ENCODE measurements at places on chromosomes 4 and X.

DNA sequence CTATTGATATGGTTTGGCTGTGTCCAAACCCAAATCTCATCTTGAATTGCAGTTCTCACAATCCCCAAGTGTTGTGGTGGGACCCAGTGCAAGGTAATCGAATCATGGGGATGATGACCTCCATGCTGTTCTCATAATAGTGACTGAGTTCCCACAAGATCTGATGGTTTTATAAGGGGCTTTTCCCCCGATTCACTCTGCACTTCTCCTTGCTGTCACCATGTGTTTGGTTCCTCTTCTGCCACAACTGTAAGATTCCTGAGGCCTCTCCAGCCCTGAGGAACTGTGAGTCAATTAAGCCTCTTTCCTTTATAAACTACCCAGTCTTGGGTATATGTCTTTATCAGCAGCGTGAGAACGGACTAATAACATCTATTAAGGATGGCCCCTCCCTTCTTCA lies 68.8 kb downstream of the FBXW7 start:
- no peak for DNase-seq

GRCh38 chr4:119652998-119653397 lies 24.4 kb upstream of the PDE5A start:
- no peak for DNase-seq

DNA sequence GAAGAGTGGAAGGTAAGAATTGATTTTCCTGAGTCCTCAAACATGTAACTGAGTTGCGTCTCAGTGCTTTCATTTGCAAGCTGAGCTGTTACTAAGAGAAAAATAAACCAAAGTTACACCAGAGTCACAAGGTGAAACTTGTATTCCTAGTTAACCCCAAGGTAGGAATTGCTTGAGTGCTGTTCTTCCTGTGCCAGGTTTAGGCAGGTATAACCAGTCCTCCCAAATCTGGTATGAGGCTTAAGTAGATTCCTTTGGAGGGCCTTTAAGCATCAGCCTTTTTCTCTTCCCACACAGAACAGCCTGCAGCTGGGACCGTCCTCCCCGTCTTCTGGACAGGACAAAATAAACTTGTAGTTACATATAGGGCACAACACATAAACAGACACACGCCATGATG lies 2.3 kb upstream of the BTC start:
- DNase-seq = no peak

GRCh38 chr4:8143392-8144140 lies 15.0 kb downstream of the ABLIM2 start:
- no peak for DNase-seq

DNA sequence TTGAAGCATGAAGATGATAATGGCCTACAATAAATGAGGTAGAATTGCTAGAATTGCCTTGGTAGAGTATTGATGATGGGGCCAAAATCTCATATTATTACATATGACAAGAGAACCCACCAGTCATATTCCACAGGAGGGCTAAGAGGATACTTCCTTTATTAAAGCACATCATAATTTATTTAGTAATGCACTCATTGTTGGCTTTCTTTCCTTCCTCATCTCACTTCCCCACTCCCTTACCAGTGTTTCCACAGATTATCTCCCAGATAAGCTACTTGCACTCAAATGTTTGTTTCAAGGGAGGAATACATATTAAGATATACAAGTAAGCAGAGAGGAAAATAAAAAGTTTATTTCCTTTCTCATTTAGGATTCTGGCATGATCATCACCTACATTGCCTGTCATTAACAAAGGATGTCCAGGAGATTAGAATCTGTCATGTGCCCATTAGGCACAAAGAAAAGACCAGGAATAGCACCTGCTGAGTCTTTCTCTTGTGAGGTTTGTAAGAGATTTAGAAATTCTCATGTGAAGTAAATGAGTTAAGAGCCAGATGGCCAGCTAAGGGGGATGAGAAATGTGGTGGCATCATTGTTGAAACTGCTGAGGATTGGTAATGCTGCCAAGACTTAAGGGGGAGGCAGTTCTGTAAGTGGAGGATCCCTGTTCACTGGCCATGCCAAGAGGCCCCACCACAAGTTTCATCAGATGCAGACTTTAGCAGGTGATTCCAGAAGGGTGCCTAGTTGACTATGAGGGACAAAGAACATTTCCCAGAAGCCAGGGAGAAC lies 52.4 kb upstream of the PRDM8 start:
- no peak for DNase-seq

DNA sequence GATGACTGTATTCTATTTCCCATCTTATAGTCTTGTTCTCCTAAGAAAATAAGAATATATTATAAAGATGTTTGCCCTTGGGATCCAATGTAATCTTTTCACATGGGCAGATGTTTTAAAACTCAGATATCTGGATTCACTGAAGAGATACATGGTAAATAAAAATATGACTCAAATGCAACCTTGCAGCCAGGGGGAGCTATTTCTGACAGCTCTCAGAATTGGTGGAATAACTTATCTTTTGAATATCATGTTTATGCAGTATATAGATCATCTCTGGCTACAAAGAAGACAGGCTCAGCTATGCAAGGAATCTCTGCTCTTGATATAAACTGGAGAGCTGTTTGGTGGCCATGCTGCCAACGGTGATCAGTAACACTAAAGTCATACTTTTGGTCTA lies 274.7 kb downstream of the GLUD2 start:
- DNase-seq = no peak

GRCh38 chr4:76822303-76822702 lies 75.6 kb downstream of the SOWAHB start:
- no peak for DNase-seq

- no peak for DNase-seq
Measured at GRCh38 chrX:10064736-10065135, 92.0 kb upstream of the CLCN4 start.

GRCh38 chrX:69173906-69174305 lies 8.7 kb upstream of the PJA1 start:
- no peak for DNase-seq

- DNase-seq = no peak
Measured at GRCh38 chrX:11254417-11255109, 38.6 kb upstream of the AMELX start.

DNA sequence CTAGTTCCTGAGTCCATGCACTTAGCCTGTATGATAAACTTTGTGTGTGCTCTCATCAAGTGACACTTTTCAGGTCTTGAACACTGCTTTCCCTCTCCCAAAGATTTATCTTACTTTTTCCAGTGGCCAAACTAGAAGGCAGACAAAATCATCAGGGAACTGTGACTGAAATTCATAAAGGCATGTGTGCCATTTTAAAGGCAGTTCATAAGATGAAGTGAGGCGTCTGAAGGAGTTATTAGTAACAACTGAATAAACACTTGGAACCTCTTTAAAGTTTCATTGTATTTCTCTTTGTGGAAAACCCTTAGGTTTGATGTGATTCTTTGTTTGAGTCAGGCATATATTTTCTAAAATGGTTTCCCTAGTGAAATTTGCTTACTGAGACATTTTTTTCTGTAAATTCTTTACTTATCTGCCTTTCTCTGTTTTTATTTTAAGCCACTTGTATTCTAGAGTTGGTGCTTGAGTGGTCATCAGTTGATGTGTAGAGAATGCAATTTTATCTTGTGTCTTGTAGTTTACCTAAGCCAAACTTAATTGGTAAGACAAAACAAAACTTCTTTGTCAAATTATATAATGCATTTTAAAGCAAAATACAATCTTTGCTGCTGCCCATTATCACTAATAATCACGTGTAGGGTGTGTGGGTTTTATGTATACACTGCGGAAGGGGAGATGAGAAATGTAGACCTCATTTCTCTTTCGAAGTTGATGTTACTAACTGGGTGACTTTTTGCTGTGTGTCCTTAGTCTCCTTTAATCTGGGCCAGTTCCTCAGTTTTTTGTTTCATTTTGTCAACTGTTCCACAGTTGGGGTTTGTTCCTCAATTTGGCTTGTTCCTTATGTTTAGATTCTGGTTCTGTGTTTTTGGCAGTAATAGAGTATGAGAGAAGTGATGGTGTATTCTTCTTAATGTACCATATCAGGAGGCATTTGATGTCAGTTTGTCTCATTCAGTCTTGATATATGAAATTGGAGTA lies 56.8 kb downstream of the RBPJ start:
- DNase-seq = no peak

GRCh38 chrX:29241809-29242208 lies 654.6 kb downstream of the IL1RAPL1 start:
- no peak for DNase-seq

- DNase-seq = no peak
Measured at GRCh38 chr4:169094656-169095231, 84.7 kb upstream of the CBR4 start.

DNA sequence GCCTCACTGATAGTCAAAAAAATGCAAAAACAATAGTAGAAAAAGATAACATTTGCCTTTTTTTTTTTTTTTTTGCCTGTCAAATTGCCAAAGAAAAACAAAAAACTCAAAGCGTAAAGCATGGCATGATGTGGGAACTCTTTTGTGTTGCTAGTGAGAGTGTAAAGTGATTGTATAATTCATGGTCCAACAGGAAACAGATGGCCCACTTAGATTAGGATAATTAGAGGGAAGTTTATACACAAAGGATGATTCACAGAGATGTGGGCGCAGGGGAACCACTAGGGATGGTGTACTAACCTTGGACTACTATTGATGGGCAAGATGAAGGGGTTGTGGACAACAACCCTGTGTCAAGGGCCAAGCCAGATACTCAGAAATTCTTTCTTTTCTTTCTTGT lies 16.4 kb downstream of the MCUB start:
- no peak for DNase-seq

DNA sequence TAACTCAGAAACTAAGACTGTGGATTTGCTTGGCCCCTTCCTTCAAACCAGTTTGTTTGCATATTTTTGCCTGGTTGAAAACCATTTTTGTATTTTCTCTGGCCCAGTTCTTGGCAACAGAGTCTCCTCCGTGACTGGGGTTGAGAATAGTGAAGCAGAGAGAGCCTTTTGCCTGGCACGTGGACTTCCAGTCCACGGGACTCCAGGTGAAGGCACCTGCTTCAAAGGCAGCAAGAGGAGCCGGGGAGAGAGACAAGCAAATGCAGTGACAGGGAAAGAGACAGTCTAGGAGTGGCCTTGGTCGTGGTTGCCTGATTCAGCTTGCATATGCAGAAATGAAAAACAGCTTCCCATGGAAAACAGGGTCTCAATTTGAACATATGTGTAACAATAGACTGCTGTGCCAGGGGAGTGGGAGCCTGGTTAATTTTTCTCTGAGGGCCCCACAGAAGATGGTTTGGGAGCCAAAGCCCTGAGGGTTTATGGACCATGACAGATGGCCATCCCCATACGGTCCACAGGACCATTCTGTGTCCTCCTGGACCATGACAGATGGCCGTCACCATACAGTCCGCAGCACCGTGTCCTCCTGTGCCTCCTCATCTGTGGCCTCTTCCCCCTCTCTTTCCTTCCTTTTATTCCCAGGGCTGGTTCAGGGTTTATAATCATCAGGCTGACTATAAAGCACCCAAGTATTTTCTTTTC lies 272.2 kb upstream of the RASGEF1B start:
- no peak for DNase-seq

DNA sequence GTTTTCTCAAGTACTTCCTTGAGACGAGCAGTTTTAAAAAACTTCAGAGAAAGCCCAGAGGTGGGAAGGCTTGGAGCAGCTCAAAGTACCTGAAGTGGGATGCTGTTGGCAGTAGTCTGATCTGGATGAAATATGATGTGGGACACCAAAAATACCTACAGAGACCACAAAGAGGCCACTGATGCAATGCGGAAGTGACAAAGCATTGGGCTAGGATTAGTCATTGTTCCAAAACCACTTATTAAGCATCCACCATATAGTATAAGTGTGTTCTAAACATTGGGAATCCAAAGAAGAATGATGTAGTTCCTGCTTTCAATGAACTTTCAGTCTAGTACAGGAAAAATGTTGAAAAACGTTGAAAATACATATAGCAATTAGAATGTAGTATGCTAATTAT lies 386.1 kb upstream of the CNKSR2 start:
- no peak for DNase-seq

GRCh38 chr4:31702326-31702725 lies 982.2 kb downstream of the PCDH7 start:
- no peak for DNase-seq

- no peak for DNase-seq
Measured at GRCh38 chr4:16852644-16853043, 45.8 kb downstream of the LDB2 start.

- DNase-seq = no peak
Measured at GRCh38 chrX:120726294-120726693, 96.4 kb upstream of the C1GALT1C1 start.

DNA sequence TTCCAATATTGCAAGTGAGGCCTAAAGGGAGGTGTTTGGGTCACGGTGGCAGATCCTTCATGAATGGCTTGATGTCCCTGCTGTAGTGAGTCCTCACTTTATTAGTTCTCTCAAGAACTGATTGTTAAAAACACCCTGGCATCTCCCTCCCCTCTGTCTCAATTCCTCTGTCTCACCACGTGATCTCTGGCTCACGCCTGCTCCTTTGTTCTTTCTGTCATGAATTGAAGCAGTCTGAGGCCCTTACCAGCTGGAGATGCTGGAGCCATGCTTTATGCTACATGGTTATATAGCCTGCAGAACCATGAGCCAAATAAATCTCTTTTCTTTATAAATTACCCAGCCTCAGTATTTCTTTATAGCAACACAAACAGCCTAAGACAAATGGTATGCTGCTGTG lies 980.7 kb upstream of the GRIA3 start:
- no peak for DNase-seq

GRCh38 chrX:114611018-114611619 lies 27.2 kb downstream of the HTR2C start:
- DNase-seq = no peak

- DNase-seq = no peak
Measured at GRCh38 chr4:181278941-181279340, 964.3 kb upstream of the TENM3 start.

DNA sequence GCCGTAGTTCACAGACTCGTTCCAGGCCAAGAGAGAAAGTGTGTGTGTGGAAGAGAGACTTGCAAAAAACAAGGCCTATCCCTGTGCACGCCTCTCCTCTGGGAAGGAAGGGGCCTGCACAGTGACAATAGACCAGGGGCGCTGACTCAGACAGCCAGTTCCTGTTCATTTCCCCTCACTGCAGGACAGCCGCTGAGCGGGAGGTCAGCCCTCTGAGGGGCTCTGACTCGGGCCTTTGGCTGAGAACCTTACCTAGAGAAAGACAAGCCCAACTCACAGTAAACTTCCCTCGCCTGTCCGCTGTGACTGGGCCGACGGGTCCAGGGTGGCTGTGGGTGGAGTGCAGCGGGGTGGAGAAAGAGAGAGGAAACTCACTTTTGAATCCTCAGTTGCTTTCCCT lies 52.1 kb downstream of the RTL5 start:
- DNase-seq = no peak

- no peak for DNase-seq
Measured at GRCh38 chrX:120036704-120037103, 40.8 kb downstream of the RHOXF2B start.

GRCh38 chr4:24105327-24106038 lies 215.6 kb upstream of the PPARGC1A start:
- no peak for DNase-seq
